ENCODE measurements at places on chromosomes 7 and 10.

- H3K4me3 ChIP-seq: no peak overlapping the region
- H3K36me3 ChIP-seq: no peaks in the 10 kb centered on the region
- H3K27ac ChIP-seq: no peak overlapping the region
Observed at GRCh38 chr7:90536449-90536848, 59.7 kb upstream of the CDK14 start.

DNA sequence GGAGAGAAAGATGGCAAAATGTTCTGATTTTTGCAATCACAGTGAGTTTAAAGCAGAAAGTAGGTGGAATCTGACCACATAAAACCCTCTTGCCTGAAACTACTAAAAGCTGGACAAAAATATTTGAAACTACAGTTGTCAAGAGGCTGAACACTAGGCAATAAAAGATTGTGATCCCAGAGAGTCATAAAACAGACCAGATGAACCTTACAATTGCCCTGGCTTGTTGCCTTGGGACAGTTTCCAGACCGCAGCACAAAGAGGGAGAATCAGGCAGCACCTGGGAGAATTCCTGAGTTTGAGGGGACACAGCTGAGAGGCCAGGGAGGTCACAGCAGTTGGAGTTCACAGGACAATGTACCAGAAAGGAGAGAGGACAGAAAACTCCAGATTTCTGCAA is 107.3 kb upstream of the NANOS1 start:
- H3K27me3 ChIP-seq: peaks cover 30% of the 10 kb centered on the region
- H3K36me3 ChIP-seq: no peaks in the 10 kb centered on the region
- H3K27ac ChIP-seq: no peak overlapping the region
- no peaks in the 10 kb centered on the region for H3K4me1 ChIP-seq

- no peaks in the 10 kb centered on the region for H3K27me3 ChIP-seq
- no peaks in the 10 kb centered on the region for H3K36me3 ChIP-seq
- peaks cover 7% of the 10 kb centered on the region for H3K4me1 ChIP-seq
- H3K27ac ChIP-seq: no peak overlapping the region
Observed at GRCh38 chr10:49498425-49498824, 40.5 kb downstream of the ERCC6 start.

- no peaks in the 10 kb centered on the region for H3K36me3 ChIP-seq
- DNase-seq: no peak
- H3K4me3 ChIP-seq: no peak overlapping the region
Observed at GRCh38 chr10:69685802-69686585, 55.9 kb downstream of the FAM241B start.
